T-helper 22 cell (primary cell): ENCODE measurements at places on chromosomes 4 and X.

DNA sequence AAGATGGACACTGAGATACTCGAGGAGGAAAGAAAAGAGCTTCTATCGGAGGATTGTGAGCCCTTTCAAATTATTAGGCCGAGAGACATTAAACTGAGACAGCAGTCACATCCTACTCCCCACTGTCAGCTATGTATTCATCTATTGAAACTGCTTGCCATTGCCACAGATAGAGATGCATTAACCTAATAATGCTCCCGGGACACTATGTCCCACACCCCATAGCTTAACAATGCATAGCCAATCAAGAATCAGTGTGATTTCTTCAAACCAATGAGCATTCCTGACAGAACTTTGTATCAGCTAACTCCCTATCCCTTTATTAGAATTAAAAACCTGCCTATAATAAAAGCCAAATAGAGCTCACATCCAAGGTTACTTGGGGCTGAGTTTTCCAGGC lies 118.1 kb upstream of the NEIL3 start:
- no peak for DNase-seq

GRCh38 chr4:46274717-46275116 lies 115.2 kb downstream of the GABRA2 start:
- DNase-seq, result no peak

DNA sequence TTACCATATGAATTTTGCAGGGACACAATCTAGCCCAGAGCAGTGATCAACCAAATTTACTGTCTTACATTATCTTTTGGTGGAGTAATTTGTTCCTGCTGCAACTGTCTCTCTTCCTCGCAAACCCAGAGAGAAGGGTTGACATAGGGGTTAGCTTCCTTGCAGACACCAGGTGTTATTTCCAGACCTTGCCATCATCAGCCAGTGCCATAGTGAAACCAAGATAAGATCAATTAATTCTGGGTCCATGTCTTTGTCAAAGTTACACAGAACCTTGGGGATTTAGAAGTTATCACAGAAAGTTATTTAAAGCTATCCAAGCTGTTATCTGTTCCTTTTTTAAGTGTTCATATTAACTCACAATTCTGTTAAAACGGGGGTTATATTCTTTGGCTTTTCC lies 23.6 kb upstream of the GPRIN3 start:
- no peak for DNase-seq

- no peak for DNase-seq
Measured at GRCh38 chrX:10208281-10208856, 51.6 kb downstream of the CLCN4 start.

GRCh38 chrX:47026198-47026597 lies 52.0 kb upstream of the RGN start:
- DNase-seq, result no peak

- DNase-seq, result no peak
Measured at GRCh38 chr4:32061916-32062315, 1341.7 kb downstream of the PCDH7 start.

DNA sequence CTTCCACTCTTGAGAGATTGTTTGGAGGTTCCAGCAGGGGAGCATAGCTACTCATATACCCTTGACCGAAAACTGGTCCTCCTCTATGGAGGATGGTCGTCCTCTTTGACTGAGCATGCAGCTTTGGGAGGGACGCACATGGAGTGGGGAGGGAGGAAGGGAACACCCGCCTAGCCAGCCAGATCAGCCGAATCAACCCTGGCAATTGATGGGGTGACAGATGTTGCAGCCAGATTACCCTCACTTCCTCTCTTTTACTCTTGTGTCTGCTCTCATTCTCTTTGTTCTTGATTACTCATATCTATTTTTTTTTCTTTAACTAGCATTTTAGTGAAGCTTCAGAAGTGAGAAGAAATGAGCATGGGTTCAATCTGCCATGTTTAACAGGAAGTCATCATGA lies 19.6 kb downstream of the MGST2 start:
- DNase-seq, result no peak

- no peak for DNase-seq
Measured at GRCh38 chr4:173318240-173318639, 15.9 kb downstream of the HMGB2 start.

DNA sequence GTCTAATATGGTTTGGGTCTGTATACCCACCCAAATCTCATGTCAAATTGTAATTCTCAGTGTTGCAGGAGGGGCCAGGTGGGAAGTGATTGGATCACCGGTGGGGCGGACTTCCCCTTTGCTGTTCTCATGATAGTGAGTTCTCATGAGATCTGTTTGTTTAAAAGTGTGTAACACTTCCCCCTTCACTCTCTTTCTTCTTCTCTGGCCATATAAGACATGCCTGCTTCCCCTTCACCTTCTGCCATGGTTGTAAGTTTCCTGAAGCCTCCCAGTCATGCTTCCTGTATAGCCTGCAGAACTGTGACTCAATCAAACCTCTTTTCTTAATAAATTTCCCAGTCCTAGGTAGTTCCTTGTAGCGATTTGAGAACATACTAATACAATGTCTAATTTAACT lies 19.7 kb upstream of the SCRG1 start:
- no peak for DNase-seq

DNA sequence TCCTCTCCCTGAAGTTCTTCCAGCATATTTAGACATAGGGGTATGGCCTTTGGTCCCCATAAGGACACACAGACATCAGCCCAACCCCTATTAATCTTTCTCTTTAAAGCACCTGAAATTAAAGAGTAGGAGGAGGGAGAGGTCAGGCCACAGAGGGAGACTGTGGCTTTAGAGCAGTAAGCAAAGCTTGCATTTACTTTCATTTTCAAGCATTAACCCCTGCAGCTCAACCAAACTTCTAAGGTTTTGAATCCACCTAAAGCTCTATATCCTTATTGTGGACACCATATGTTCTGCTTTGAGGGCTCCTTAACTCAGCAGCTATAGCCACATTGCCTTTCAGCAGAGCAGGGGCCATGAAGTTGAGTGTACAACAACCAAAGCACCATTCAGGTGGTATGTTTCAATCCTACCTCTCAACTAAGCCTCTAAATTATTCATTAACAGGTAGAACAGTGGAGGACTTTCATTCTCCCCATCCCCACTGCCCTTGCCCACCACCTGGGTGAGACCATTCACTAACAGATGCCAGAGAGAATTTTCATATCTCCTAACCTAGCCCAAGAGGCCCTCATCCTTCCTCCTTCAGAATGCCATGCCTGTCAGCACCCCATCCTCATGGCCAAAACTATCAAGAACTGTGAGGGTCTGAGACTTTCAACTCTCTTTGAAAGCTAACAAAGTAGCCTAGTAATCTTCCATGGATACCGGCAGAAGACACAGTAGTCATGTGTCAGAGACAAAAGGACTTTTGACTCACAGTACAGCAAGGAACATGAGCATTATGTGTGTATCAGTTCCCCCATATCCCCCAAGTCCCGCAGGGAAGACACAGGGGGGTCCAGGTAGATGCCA lies 20.8 kb downstream of the LIN54 start:
- DNase-seq, result no peak

DNA sequence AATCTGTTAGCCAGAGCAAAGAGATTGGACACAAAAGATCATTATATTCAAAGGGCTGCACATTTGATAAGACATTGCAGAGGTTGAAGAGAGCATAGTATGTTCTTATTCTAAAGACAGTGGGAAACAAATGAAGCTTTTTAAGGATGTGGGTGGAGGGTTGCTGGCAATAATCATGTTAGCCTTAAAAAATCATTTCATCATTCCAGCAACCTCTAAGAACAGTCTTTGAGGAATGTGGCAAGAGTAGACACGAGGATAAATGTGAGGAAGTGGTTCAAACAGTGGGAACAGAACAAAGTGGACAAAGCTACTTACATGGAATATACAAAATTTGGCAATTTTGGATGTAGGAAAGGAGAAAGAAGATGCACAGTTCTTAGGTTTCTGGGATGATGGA lies 167.3 kb upstream of the SPRY1 start:
- DNase-seq, result no peak

DNA sequence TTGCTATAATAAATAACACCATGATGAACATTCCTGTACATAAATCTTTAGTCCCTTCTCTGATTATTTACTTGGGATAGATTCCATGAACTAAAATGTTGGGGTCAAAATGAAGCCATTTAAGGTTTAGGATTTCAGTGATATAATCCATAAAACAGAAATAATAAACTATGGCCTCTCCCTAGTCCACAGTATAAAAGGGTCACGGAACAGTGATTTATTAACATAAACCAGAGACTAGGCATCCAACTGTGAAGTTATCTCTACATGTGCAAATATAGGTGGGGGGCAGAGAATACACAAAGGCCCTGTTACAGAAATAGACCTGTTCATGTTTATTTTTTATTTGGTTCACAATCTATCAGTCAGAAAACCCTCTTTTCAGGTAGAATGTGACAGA lies 499.1 kb upstream of the SLIT2 start:
- DNase-seq, result no peak

- DNase-seq, result no peak
Measured at GRCh38 chr4:101264993-101265815, 82.1 kb downstream of the PPP3CA start.

DNA sequence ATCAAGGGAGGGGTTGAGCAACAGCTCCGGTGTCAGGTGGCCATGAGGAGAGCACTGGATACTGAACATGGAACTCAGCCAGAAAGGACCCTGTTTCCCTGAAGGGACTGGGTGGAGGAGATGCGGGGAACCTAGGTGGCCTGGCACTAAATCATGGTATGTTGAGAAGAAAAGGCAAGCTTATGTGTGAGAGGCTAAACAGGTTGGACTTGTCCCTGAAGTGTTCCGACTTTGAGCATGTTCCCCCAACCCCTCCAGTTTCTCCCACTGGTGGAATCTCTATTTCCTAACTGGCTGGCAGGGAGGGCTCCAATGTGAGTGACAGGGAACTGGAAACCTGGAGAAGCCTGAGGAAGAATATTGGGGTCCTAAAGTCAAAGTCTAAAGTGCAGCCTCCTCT lies 69.5 kb downstream of the PLAC1 start:
- no peak for DNase-seq

DNA sequence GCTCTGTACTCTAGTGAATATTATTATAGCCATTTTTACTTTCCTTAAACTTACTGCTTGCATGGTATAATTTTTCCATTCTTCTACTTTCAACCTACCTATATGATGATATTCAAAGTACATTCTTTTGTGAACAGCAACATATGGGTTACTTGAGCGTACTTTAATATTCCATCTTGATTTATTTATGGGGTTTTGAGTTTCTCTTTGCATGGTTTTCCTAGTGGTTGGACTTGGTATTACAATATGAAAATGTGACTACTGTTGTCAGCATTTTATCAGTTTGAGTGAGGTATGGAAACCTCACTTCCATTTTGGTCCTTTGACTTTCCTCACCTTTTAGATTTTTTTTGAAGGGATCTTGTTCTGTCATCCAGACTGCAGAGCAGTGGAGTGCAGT lies 35.9 kb downstream of the ADGRG4 start:
- DNase-seq, result no peak

- no peak for DNase-seq
Measured at GRCh38 chr4:99723612-99724011, 66.0 kb upstream of the C4orf54 start.

- no peak for DNase-seq
Measured at GRCh38 chrX:12263211-12263610, 124.9 kb downstream of the FRMPD4 start.

GRCh38 chrX:131792356-131792749 lies 230.7 kb upstream of the STK26 start:
- peak; percentile 87 for DNase-seq

DNA sequence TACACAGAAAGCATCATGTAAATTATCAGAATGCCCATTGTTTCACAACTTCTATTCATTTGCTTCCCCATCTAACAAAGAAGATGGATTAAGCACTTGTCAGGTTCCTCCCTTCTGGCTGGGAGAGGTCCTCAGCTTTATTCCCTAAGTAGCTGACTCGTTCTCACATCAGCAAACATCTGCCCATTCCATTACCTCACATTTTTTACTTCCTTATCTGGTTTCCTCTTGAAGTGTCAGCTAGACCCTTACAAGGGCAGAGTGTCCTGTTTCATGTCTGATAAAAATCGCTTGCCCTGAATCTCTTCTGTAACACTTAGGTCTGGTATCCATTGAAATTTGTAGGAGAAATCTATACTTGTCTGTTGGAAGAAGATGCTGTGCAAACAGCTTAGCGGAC lies 34.7 kb downstream of the TMPRSS11A start:
- no peak for DNase-seq

DNA sequence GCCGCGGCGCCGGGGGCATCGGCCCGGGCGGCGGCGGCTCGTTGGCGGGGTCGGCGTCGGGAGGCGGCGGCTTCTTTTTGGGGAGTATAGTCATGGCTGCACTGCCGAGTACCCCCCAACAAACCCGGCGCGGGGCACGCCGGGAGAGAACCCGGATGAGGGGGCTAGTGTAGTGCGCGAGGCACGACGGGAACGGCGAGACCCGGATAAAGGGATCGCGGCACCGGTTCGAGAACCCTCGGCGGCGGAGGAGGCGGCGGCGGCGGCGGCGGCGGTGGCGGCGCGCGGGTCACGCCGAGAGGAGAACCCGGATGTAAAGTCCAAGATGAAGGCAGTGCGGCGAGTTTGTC lies at the start of gene OTUD5:
Gene OTUD5, minus strand, starts transcription at position 131 of the 350 bp plus-strand sequence. Its CDS starts 37 bp downstream, at position 94.
- peak; percentile 68 for DNase-seq

DNA sequence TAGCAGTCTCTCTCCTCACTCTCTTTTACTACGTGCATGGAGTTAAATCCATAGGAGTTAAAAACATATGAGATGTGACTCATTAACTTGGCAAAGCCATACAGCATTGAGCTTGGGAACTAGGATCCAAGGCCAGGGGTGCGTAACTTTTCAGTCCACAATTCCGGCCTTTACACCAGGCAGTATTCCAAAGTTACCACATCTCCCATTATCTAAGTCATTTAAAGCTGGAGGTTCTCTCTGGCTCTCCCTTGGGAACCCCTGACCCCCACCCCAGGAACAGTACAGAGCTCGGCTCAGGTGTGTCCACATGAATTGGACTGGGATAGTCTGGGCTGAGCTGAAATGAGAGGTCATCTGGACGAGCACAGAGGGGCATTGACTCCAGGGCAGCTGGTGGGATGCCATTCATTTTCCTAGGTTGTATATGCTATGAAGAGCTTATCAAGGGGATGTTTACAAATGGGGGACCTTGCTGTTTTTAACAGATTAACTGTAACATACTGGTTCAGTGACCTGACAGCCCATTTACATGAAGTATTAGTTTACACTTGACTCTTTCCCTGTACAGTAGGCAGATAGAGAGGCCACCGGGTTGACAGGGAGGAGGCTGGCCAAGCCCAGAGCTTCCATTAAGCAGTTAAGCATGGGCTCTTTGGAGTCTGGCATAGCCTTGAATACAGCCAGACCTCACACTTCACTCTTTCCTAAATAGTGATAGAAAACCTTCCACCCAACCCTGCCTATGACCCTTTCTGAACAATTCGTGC lies 128.8 kb downstream of the RAB28 start:
- DNase-seq, result no peak

- no peak for DNase-seq
Measured at GRCh38 chrX:23202326-23202725, 132.3 kb upstream of the PTCHD1 start.

- no peak for DNase-seq
Measured at GRCh38 chr4:148240241-148240640, 202.0 kb downstream of the NR3C2 start.

- no peak for DNase-seq
Measured at GRCh38 chrX:71668248-71668595, 876 bp downstream of the LOC101059915 start.
